ENCODE measurements at places on chromosomes 16 and 17.
A peak's percentile ranks its signal among the peaks of the same experiment; 100 is the strongest.

GRCh38 chr16:67415872-67416793 is at the start of gene ZDHHC1:
TSS of gene ZDHHC1 (minus strand) at chr16:67416477. CDS start at chr16:67407775, 8,702 bp downstream.
- peak; percentile 66 for DNase-seq

DNA sequence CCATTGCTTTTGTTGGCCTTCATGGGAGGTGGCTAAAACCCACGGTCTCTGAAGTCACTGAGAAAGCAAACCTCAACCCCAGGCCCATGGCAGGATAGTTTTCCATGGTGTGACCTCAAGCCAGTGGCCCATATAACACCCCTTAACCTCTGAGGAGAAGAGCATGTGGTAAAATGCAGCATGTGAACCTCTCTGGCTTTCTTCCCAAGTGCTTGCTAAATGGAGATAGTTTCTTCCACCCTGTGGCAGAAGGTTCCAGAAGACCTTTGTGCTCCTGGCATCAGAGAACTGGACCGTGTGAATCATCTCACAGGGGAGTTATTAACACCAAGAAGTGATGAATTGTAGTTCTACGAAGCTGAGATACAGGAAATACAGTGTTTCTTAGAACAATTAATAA is 47.3 kb downstream of the MYOCD start:
- no peak for DNase-seq

GRCh38 chr17:15900871-15901270 is 44.1 kb upstream of the ADORA2B start:
- DNase-seq, result no peak

- DNase-seq, result peak; percentile 60
Measured at GRCh38 chr16:2842340-2843000, 12.4 kb downstream of the ZG16B start.

- no peak for DNase-seq
Measured at GRCh38 chr17:76090517-76091129, 11.6 kb downstream of the ZACN start.

DNA sequence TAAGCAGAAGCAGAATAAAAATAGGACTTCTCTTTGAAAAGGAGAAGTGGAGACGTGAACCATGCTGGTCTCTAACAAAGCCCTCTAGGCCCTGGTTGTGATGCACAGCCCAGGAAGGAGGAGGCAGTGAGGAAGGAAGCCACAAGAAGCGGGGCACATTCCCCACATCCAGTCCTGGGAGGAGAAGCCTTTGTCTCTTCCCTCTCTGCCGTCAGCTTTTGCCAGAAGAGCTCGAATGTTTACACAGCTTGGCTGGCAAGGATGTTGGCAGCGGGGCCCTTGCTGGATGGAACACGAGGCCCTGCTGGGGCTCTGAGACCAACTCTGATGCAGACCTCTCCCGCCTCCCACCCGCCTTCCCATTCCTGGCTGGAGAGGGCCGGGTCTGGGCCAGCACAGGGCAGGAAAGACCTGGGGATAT is 91.3 kb downstream of the MAF start:
- DNase-seq, result peak; percentile 98

GRCh38 chr17:51764387-51764971 is 394.0 kb downstream of the CA10 start:
- DNase-seq, result peak; percentile 94

DNA sequence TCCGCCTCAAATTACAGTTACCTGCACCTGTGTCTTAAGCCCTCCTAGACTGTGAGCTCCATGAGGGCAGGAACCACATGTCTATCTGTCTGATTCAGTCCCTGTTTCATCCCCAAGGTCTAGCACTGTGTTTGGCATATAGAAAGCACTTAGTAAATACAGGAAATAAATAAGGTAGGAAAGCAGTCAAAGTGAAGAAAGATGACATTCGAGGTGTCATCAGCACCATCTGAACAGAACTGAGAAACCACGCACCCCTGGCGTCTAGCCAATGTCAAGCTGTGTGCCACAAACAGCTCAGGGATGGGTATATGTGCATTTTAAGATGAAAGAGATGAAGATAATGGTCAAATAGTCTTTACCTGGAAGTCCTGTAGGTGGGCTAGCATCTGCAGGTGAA is 79.6 kb upstream of the ATP2A3 start:
- DNase-seq, result no peak

DNA sequence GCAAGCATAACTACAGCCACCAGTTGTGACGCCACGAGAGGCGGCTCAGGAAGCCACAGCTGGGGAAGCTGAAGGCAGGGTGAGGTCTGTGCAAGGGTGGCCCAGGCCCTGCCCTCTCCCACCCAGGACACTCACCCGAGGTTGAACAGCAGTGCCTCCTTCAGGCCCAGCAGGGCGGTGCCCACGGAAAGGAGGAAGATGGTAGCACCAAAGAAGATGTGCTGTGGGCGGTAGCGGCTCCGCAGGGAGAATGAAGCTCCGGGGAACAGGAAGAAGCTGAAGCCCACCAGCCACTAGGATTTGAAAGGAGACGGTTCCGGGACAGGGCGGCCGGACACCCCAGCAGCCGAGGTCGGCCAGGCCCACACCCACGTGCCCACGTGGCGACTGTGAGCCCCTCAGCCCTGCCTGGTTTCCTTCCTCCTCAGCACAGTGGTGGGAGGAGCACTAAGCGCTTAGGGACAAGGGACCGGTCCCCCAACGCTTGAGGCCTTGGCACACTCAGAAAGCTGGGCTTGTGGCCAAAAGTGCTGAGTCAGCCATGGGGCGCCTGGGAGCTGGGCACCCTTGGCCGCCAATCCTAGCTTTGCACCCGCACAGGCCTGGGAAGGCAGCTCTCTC is 11.0 kb downstream of the CYB561 start:
- peak; percentile 13 for DNase-seq

DNA sequence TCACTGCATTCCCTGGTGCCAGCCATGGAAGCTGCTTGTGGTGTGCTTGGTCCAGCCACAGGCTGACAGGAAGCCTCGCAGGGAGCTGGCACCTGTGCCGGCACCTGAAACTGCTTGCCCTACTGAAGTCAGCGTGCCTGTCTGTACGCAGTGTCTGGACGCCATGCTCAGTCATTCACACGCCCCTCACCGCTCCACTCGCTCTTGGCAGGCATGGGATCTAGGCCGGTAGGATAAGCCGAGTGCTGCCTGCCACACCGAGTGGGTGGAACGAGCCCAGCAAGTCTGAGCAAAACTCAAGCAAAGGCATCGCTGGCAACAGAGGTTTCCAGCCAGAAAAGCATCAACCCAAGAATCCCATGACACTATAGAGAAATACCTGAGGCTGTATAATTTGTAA is 350.6 kb downstream of the CDH11 start:
- no peak for DNase-seq

DNA sequence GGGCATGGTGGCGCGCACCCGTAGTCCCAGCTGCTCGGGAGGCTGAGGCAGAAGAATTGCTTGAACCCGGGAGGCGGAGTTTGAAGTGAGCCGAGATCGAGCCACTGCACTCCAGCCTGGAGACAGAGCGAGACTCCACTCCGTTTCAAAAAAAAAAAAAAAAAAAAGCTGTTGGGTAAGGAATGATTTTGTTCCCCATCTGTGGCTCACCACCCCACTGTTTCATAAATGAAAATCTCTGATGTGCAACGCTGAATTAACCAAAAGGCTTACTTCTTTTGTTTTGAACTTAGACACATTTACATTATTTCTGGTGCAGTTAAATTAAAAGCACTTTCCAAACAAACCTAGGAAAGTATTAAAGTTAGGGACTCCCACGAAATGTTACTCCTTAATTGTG is 1.2 kb upstream of the METTL9 start:
- no peak for DNase-seq

DNA sequence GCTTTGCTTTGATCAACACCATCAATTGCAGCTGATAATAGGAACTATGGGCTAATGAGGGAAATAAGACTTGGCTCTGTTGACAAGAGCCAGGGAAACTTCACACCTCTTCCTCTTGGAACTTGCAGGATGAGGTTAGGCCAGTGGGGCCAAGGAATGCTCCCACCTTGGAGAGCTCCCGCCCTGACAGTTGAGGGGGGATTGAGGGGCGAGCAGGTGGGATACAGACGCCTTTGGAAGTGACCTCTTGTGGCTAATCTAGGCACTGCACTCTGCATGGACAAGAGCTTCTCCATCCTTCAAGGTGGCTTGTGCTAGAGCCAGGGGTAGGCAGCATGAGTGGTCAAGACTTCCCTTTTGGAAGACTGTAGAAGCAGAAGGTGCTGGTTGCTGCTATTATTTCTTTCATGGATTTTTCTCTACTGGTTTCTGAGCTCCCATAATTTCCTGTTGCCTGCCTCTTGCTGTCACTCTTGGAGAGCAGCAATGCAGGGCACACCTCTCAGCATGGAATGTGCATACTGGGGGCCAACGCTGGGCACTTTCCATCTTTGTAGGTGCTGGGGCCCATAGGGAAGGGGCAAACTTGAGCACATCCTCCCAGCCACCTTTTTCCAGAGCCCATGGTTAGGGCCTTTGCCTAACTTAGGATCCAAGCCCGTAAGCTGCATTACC is 2.3 kb upstream of the PHF12 start:
- DNase-seq, result peak; percentile 63

DNA sequence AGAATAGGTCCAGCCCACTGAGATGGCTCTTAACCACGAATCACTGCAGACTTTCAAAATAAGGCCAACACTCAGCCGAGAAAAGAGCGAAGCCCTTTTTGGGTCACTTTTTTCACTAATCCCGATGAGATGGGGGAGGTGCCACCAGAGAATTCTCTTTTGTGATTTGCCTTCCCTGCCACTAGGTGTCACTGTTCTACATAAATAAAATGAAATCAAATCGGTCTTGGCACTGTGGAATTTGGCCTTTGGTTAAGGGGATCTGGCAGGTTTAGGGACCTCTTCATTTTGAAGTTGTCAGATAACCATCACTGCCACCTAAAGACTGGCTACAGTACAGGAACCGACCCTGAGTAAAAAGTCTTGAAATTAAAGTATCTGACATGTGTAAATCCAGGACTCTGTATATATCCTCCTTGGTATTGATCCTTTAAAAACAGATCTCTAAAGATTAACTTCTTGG is 147.0 kb downstream of the HS3ST4 start:
- DNase-seq, result peak; percentile 78

GRCh38 chr16:86681031-86681756 is 102.8 kb downstream of the FOXL1 start:
- no peak for DNase-seq

GRCh38 chr17:28700830-28701492 is 10.7 kb downstream of the PROCA1 start:
- DNase-seq, result no peak

DNA sequence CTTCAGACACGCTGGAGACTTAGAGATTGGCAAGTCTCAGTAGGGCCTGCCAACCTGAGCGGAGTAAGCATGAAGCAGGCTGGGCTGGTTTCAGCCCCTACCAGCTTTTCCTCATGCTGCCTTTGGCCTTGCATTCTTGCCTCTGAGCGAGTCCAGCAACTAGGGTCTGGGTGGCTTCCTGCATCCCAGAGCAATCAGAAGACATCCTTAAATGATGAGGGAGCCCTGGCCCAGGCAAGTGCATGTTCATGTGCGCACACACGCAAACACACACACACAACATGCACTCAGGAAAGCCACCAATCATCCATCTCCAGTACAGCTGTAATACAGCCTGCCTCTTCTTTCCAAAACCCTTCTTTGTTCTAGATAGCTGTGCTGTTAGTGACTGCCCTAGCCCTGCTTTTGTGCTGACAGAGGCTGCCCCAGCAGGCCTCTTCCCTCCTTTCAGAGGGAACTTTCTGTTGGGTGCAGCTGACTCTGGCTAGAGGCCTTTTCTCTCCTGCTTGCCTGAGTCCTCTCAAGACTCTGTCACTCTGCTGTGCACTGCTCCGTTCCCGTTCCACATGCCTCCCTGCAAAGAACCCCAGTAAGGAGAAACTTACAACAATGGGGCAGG is 30.7 kb upstream of the TBX2 start:
- DNase-seq, result no peak

GRCh38 chr16:719815-720446 is 1.0 kb upstream of the ANTKMT start:
- peak; percentile 69 for DNase-seq

GRCh38 chr16:65125322-65125721 is 3.5 kb upstream of the CDH11 start:
- no peak for DNase-seq

GRCh38 chr16:90072442-90073105 is 4.6 kb downstream of the PRDM7 start:
- DNase-seq, result no peak

DNA sequence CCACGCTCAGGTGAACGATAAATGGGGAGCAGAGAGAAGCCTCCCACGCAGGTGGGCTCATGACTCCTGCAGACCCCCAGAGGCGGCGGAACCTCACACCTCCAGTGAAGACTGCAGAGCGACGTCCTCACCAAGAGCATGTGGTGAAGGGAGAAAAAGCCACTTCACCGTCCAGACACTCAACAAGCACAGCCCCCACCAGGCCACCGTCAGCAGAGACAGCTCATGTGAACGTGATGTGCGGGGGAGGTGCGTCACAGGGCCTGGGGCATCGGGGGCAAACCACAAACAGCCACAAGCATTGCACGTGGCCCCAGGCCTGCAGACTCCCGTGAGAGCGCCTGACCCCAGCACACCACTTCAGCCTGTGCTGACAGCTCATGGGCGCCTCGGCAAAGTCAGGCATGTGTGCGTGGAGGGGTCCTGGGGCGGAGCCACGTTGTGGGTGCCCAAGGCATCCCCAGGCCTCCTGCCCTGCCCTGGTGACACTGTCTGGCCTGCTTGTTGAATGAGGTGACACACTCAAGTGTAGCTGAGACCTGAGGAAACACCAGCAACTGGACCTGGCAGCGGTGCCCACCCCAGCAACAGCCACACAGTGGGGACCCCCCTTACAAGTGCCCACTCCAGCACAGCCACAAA is 19.0 kb downstream of the LMF1 start:
- no peak for DNase-seq

GRCh38 chr16:29900102-29900887 is at the start of gene ASPHD1:
TSS of gene ASPHD1 (plus strand) at chr16:29900488. CDS start at chr16:29900972, 484 bp downstream.
- peak; percentile 92 for DNase-seq

DNA sequence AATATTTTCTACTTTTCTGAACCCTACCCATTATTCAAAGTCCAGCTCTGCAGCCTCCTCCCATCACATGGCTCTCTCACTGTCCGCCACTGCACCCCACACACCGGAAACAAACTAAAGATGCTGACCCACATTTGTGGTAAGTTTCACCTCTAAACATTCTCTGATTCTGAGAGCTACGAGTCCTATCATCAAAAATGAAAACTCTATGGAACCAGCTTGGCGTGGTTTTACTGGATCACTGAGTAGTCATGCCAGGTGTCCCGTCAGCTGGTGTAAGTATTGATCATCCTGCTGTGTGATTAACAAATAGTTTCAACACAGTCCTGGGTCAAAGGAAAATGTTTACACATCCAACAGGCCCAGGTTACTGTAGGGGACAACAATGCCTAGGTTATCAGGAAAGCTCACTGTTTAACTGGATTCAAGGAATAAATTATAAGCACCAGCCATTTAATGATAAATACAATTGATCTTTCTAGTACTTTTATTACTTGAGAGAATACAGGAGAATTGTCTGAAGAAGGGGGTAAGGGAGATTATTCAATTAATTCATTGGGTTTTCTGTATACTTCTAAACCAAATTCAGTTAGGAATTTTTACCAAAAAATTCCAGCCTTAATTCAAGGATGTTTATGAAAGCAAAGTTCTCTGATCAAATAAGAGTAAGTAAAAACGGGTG is 33.9 kb downstream of the CYTH1 start:
- DNase-seq, result no peak

DNA sequence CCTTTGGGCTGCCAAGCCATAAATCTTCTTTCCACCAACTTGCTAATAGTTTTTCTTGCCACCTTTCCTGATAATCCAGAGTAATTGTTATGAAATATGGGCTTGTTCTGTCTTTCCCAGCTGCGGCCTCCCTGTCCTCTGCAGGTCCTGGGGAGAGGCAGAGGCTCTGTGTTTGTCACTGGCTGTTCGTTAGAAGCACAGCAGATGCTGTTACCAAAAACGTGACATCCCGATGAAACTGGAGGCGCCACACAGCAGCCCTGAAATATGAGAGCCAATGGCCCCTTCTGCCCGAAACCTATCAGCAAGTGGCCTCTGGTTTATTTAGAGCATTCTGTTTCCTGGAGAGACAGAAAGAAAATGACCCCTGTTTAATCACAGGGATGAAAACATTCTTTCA is 115.1 kb upstream of the ANKFN1 start:
- no peak for DNase-seq

Measured in cerebellar cortex (tissue), 1 donor.